ENCODE measurements at places on chromosomes 6 and 20.

DNA sequence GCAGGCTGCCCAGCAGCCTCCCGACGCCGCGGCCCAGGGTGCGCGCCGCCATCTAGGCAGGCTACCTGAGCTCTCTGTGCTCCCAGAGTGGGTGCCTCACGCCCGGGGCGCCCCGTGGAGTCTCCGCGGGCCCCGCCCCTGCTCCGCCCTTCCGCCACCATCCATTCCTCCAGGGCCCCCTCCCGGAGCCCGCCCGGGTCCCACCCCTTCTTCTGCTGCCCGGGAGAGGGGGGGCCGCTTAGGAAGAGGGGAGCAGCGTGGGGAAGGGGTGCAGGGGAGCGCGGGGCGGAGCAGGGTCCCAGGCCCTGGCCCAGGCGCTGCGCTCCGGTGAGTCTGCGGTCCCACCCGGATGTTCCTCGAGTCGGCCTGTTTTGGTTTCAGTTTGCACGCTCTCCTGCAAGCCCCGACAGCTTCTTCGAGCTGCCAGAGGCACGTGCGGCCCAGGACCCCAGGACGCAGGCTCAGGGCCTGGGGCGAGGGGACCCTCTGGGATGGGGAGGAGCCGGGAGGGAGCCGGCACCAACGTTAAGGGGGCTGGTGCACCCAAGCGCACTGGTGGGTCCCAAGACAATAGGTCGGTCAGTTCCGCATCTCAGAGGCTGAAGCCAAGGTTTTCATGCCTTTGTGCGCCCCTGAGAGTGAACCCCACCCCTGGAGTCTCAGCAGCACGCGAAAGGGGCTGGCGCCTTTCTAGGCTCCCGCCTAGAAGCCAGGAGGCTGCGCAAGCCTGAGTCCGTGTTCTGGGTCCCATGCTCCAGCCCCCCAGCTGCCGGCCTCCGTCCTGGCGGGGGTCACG lies at the start of gene ACSS1:
ACSS1 (minus strand) TSS at position 89 of the 796 bp plus-strand sequence; CDS start at position 52, 37 bp downstream.
- peak; percentile 50 for DNase-seq

DNA sequence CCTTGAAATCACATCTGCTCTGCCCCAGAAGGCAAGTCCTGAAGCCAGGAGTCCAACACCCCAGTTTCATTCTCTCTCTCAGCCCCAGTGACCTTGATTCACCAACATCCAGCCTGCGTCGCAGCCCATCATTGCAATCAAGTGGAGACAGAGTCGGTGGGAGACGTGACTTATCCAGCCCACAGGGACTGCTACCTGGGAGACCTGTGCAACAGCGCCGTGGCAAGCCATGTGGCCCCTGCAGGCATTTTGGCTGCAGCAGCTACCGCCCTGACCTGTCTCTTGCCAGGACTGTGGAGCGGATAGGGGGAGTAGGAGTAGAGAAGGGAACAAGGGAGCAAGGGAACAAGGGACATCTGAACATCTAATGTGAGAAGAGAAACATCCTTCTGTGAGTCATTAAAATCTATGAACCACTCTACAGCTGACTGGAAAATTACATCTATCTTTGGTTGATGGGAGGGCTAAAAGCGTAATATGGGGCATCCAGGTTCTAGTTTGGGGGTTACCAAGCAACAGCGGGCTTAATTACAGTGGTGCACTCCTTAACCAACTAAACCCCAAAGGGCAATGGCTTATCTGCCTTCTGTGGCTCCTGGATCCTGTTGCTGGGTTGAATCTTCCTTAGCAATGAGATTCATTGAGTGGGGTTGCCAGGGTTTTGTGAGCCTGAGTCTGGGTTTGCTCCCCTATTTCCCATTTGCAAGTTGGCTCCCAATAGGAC lies 2.5 kb downstream of the LY6G6D start:
- DNase-seq: no peak

DNA sequence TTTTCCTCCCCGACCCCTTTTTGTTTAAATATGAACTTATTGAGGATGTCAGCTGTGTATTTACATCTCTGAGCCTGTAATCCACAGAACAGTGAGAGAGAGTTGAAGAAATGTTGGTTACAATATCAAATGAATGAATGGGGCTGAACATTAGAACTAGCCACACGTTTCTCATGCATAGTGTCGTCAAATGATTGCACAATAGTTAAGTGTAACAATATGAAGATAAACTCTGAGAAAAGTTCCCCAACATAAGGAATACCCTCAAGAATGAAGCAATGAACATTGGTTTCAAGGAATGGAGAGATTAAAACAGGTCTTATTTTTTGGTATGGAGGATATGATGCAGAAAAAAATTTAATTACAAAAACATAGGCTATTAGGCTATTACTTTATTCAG lies 100.5 kb upstream of the DTNBP1 start:
- no peak for DNase-seq

DNA sequence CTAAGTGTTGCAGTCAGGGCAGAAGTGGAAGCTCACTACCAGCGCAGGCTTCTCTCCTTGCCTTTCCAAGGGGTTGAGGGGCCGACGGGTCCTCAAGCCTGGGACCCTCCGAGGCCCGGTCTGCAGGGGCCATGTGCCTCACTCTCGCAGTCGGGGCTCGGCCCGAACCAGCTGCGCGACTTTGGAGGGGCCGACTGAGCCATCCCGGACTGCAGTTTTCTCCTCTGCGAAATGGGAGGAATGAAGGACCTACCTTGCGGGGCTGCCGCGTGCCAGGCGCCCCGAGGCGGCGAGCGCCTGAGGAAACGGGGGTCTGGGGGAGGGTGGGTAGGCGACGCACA lies 5.6 kb downstream of the LZTS3 start:
- DNase-seq: no peak

DNA sequence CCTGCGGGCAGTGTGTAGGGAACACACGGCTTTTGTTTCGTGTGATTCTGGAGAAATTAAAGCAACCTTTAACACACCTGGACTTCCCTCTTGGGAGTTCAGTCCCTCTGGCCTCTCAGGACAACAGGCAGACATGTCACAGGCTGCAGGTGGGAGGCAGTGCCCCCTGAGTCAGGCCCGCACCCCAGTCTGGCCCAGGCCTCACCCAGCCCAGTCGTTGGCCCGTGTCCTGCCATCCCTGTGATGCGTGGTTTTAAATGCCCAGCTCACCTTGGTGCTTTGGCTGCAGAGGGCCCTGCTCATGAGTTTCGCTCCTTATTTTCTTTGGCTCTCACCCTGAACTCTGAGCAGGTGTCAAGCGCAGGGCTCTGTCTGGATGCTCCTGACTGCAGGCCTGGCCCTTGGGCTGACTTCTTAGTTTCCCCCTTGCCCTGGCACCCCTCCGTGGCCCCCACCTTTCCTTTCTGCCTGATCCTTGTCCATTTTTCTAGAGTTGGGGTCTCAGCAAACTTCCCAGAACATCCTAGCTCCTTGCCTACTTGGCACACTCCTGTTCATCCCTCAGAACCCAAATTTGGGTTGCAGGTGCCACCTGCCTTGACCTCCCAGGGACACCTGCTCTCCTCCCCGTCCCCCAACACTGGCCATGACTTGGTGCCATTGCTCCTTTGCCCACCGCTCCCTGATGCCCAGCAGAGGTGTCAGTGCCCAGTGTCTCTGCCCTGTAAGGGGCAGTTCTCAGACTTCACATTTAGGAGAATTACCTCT lies 2.2 kb upstream of the CABLES2 start:
- no peak for DNase-seq

- DNase-seq: no peak
These were observed 51.5 kb upstream of the EPB41L1 start for GRCh38 chr20:36102809-36103596.

- peak; percentile 3 for DNase-seq
These were observed 676.5 kb downstream of the TENT5A start for GRCh38 chr6:81075974-81076373.

GRCh38 chr6:28303570-28303969 lies 22.2 kb downstream of the PGBD1 start:
- no peak for DNase-seq

DNA sequence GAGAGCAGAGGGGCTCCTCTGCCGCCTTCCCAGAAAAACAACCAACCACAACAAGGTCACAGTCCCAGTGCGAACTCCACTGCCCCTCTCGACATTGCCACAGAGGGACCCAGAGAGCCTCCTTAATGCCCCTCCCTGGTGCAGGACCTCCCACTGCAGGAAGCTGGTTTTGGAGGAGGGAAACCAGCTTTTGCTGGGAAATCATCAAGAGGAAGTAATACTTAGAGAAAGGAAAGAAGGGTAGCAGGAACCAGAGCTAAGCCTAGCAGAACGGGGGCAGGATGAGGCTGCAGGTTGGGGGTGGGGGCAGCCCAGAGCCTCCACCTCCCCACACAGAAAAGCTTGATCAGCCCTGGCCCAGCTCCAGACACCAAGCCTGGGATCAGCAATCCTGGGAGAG lies 37.7 kb upstream of the SIRPA start:
- DNase-seq: no peak

DNA sequence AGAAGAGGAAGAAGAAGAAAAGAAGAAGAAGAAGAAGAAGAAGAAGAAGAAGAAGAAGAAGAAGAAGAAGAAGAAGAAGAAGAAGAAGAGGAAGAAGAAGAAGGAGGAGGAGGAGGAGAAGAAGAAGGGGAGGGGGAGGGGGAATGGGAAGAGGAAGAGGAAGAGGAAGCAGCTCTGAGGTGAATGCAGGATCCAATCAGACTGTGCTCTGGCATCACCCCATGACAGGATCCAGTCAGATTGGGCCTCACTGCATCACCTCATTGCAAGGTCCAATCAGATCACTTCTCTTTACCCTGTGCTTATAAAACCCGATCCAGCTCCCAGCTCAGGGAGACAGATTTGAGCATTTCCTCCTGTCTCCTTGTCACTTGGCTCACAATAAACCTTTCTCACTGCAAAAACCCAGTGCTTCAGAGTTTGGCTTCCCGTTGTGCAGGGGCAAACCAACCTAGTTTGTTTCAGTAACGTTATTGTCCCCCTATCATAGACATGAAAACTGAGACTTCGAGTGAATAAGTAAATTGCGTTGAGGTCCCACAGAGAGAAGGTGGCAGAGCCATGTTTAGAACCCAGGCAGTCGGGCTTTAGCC lies 28.6 kb upstream of the YWHAB start:
- DNase-seq: no peak

DNA sequence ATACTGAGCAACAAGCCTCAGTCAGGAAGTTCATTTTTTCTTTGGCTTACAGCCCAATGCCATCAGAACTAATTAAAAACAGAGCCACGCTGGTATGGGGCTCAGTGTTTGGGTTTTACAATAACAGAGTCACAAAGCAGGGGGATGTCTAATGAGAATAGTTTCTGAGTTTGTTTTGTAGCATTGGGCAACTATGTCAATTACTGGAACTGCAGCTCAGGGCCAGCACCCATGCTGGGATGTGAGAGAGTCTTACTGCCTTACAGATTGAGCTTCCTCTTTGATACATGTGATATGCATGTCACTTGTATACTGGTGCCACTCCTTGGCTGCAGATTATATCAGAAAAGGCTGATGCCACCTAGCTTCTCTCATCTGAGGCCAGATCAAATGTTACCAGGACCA lies 117.6 kb downstream of the TFAP2B start:
- no peak for DNase-seq

- peak; percentile 93 for DNase-seq
These were observed 15.2 kb upstream of the MRPS18A start for GRCh38 chr6:43702534-43703440.

DNA sequence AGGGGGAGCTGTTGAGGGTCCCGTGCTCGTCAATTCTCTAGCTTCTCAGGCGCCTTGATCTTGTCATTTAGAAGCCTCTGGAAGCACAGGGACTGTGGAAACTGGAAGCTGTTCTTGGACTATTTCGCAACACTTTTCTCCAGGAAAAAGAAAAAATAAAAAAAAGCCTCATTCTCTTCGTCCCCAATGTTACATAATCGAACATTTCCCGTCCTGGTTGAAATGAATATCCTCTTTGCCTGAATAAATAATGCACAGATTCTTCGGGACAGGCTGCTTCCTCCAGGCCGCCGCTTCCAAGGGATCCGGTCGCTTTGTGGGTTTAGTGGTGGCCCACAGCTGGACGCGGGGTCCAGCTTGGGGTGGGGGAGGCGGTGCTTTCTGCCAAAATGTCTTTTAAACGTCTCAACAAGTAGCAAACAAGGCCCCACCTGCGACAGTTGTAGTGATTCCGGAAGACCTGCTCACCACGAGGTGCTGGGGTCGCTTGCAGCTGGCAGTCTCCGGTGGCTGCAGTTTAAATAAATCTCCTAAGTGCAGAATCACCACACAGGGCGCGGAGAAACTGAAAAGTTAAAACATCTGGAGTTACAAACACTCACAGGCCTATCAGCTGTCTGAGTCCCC lies 125.9 kb upstream of the ESR1 start:
- no peak for DNase-seq

DNA sequence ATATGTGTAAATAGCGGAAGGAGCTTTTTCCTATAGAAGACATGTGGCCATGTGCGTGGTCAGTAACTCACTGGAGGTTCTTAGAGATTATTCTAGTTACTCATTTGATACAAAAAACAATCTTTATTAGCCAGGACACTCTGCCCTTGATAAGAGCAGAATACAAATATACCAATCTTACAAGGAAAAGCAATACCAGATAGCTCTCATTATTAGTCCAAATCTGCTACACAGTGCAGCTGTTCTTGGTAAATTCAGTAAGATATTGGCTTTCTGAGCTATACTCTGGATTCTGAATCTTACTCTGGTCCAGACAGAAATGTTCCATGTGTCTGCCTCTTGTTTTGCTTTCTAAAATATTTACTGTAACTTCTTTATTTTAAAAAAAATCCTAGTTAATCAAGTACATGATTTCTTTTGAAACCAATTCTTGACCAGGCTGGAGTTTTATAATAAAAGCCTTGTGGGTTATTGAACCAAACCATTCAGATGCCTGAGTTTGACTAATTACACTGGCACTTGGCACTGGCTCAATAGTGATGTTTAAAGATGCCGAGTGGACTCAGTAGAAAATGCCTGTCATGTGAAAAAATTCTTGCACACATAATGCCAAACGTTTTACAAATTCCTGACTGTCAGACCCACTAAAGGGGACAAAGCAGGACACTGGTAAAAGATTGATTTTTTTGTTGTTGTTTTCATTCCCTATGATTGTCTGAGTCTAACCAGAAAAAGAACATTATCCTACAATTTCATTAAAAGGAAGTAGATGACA lies 242.8 kb upstream of the TCF21 start:
- peak; percentile 90 for DNase-seq

- DNase-seq: no peak
These were observed 10.4 kb downstream of the GCNT2 start for GRCh38 chr6:10531503-10531902.

GRCh38 chr20:19826179-19826914 lies 68.3 kb downstream of the RIN2 start:
- no peak for DNase-seq

DNA sequence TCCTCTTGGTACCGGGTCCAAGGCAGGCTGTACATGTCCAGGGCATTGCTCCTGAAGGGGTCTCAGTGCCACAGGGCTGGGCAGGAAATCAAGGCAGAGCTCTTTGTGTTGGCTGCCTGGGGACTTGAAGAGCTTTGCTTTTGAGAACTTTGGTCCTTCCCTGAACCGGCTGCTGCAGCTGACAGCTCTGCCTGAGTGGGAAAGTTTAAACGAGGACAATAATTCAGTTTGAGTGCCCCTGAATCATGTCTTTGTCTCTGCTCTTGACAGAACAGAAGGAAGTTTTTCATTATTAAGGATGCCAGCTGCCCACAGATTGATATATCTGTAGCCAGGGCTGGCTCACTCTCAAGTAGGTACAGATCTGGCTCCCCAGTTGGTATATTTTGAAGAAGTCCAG lies 56.1 kb downstream of the ANKRD6 start:
- DNase-seq: no peak

All from ELR (cell line).